ENCODE measurements at places on chromosomes 5 and 9.

- peak; percentile 58 for DNase-seq
Measured at GRCh38 chr9:33129886-33130881, 37.0 kb downstream of the B4GALT1 start.

DNA sequence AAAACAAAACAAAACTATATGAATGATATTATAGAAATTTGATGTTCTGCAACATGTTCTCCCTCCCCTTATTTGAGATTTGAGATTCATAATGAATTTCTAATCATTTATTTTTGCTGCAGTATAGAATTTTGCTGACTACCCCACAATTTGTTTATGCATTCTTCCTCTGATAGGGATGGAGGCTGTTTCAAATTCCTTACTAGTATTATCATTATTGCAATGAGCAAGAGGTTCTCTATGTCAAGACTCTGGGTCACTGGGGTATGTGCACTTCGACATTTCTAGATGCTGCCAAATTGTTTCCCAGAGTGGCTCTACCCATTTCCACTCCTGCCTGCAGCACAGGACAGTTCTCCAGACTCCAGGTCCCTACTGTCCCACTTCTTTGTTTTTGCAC, 54.9 kb upstream of the DAB2IP start:
- DNase-seq: no peak

GRCh38 chr5:73985145-73985544, 359.1 kb downstream of the ARHGEF28 start:
- DNase-seq: no peak

DNA sequence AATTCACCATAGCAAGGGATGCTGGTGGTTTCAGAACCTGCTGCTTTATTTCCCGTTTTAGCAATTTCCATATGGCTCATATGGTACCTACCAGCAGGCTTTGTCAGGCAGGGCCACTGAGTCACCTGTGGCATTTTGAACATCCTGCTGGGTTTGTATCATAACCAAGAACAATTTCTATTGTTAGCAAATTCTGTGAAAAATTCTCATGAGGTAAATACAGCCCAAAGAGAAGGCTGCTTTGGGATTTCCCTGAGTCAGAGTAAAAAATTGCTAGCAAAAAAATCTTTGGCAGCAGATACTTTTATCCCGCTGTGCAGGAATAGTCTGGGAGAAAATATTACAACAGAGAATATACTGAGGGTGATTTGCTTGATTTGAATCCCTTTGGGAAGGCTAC, 52.7 kb downstream of the PRR16 start:
- DNase-seq: no peak

DNA sequence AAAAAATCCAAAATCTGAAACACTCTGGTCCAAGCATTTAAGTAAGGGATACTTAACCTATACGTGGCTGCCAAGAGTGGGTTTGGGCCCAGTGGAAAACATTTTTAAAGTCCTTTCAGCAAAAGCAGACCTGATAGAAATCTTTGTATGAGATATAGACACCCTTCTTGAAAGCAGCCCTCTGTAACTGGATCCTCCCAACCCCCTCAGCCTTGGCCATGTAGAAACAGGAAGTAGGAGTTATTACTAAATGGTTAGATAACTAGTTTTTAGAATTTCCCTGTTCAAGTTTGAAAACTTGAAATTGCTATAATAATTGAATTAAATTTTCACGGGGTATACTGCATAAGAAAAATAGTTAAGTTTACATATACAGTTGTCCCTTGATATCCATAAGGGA, 111.3 kb upstream of the PCA3 start:
- no peak for DNase-seq

DNA sequence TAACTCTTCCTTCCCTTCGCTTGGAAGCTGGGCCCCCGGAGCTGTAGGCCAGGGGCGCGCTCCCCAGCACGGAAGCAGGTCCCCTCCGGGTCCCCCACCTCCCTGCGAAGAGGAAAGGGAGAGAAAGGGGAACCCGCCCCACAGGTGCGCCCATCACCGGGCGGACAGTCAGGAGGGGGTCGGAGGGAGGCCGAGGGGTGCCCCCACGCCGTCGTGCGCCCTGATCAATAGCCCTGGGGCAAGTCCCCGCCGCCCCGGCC, 793 bp downstream of the AGPAT2 start:
- no peak for DNase-seq

GRCh38 chr5:157714596-157714864, 16.7 kb upstream of the THG1L start:
- no peak for DNase-seq

- DNase-seq: no peak
Measured at GRCh38 chr9:136838314-136839228, 3.7 kb upstream of the AJM1 start.

DNA sequence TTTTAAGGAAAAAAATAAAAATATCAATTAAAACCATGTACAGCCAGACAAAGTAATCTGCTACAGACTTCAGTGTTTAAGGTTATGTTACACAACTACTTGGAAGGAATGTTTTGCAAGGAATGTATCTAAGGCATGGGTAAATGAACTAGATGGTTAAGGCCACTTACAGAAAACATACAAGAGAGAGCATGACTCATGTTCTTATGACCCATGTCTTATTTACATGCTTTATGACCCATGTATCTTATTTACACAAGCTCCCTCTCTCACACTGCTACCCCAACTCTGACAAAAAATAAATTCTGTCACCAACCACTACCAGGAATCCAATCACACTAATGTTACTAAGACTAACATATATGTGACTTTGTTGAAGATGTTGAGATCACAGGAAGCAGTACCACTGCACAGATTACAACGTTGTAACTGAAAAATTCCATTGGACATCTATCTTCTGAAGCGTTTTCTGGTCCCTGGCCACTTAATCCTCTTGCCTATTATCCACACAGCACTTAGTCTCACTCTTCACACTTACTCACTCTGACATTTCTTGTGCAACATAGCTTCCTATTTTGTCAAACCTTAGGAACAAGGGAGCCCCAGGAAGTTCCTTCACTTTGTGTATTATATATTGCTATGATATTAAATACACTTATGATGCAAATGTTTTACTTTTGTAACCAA, 1630.1 kb upstream of the C9orf72 start:
- no peak for DNase-seq

- no peak for DNase-seq
Measured at GRCh38 chr5:56517011-56517416, 283.9 kb upstream of the ANKRD55 start.

GRCh38 chr9:101073122-101073521, 44.6 kb downstream of the PLPPR1 start:
- no peak for DNase-seq

GRCh38 chr9:98491828-98492227, 216.9 kb downstream of the GABBR2 start:
- DNase-seq: peak; percentile 22

GRCh38 chr9:15475923-15476536, 34.7 kb downstream of the PSIP1 start:
- DNase-seq: no peak

DNA sequence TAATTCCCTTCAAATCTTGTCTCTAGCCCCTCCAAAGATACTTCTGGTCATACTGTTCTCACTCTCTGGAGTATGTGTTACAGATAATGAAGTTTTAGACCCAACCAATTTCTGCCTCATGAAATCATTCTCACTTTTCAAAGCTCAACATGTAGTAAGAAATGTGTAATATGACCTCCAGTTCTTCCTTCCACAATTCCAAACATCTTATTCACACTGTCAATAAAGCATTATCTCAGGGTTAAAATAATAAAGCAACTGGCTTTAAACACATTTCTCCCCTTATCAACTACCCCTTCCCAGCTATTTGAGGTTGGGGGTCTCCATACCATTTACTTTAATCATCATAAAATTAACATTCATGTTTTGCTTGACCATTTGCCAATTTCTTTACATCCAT, 654.1 kb downstream of the RAB3C start:
- no peak for DNase-seq

GRCh38 chr5:1378096-1378495, 33.2 kb upstream of the CLPTM1L start:
- DNase-seq: no peak

GRCh38 chr9:38355115-38355514, 37.4 kb upstream of the ALDH1B1 start:
- no peak for DNase-seq

- no peak for DNase-seq
Measured at GRCh38 chr5:35131723-35132122, 84.0 kb upstream of the AGXT2 start.

- no peak for DNase-seq
Measured at GRCh38 chr5:130546211-130546610, 618.8 kb downstream of the HINT1 start.

DNA sequence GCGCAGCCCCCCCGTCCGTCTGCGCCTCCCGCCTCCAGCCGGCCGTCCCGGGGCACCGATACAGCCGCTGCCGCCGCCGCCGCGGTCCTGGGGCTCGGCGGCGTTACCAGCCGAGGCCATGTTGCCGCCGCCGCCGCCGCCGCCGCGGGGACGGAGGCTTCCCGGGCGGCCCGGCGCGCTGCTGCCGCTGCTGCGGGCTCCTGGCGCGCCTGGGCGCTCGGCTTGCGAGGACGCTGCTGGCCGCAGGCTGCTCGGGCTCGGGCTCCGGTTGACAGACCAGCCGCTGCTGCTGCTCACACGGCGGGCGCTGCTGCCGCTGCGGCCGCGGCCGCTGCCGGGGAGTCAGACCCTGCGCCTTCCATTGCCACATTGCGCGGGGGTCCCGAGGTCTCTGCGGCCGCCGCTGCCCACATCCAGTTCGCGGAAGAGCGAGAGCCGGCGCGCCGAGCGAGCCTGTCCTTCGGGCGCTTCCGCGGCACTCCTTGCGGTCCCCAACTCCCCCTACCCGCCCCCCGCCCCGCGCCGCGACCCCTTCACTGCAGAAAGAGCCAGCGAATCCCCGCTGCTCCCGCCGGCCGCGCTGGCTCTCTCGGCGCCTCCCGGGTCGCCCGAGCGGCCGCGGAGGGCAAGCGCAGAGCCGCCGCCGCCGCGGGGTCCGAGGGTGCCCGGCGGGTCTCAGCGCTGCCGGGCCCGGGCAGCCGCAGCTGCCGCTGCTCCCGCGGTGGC, 8.4 kb downstream of the PTCH1 start:
- DNase-seq: no peak

- DNase-seq: no peak
Measured at GRCh38 chr9:28445211-28445610, 871.9 kb upstream of the C9orf72 start.

GRCh38 chr5:160175438-160176218, 53.7 kb upstream of the FABP6 start:
- no peak for DNase-seq

DNA sequence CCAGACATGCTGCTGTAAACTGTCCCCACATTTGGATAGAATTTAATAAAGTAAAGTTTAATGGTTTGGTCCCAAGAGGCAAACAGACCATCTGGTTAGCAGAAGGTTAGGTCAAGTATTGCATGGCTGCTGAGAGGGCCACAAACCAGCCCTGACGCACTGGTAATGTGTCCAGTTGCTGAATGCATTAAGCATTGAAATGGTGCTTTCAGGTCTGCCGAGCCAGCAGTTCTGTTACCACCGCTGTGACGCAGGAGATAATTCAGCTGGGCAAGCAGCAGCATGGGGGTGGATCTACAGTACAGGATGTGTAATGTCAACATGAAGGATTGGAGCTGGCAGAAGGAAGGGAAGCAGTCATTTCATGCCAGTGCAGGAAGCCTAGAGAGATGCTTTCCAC, 16.0 kb downstream of the ZNF462 start:
- peak; percentile 53 for DNase-seq

DNA sequence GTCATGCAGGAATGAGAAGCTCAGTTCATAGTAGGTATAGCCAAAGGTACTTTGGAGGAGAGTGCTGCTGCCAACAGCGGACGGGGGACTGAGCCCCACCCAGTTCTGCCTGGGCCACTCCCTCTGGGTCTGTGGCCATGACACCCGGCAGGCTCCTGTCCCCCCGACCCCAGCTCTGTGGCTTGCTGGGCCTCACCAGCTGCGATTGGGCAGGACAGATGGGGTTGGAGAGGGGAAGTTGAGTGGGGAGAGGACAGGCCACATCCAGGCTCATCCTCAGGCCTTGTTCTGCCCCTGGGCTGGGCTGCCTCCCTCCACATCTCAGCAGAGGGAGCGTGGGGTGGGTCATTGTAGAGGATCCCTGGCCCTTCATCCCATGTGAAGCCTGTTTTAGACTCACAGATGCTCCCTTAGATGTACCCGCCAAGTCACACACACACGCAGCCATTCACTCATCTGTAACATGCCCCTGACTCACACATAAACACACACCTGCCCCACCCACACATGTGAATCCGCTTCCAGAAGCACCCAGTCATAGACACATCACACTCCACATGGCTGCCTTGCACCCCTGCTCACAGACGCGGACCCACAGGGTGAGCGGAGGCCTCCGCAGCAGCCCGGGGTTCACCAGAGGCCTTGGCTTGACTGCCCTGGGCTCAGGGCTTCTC, 48.8 kb downstream of the NTNG2 start:
- DNase-seq: no peak

DNA sequence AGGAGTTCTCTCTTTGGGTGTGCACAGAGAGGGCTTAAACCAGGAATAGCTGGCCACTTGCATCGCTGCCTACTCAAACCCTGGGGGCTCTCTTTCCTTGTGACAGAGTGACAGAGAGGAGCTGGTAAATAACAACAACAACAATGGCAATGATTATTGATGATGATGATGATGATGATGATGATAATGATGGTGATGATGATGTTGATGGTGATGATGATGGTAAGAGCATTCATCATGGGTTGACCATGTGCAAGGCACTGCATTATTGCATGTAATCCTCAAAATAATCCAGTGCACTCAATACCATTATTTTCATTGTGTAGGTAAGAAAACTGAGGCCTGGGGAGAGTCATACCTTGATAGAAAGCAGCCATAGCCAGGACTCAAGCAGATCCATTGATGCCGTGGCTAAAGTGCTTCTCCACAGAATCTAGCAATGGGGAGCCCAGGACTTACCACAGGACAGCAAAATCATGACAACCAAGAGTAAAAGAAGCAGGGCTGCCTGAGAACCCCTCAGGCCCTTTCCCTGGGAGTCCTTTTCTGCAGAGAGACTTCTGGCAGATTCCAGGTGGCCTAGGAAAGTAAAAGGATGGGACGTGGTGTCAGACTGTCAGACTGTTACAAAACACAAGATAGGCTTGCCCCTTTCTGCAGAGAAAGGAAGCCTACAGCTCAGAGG, 4.8 kb downstream of the FOXI1 start:
- peak; percentile 81 for DNase-seq

- DNase-seq: no peak
Measured at GRCh38 chr5:96509721-96510350, 76.8 kb upstream of the PCSK1 start.

- peak; percentile 24 for DNase-seq
Measured at GRCh38 chr5:173778152-173778782, 109.9 kb upstream of the CPEB4 start.

- no peak for DNase-seq
Measured at GRCh38 chr5:144857454-144857853, 686.8 kb downstream of the KCTD16 start.

- no peak for DNase-seq
Measured at GRCh38 chr5:1726469-1726865, 73.2 kb downstream of the MRPL36 start.

- DNase-seq: no peak
Measured at GRCh38 chr5:172919525-172920446, 39.4 kb upstream of the RPL26L1 start.

DNA sequence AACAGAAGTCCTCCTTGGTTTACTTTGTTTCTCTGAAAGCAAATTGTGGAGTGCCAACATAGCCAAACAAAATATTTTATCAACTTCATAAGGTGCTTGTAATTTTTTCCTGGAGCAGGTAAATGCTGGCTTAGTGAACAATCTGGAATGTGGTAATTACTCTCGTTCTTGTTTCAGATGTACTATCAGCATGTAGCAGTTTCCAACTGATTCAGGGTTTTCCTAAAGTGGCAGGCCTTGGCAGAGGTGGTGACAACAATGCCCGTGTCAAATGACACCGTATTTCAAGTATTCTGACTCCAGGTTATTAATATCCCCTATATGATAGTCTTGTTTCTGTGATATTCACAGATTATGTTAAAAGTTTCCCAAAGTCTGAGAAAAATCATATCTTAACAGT, 1.2 kb downstream of the C9orf72 start:
- no peak for DNase-seq
